Type B pancreatic cell (in vitro differentiated cells): ENCODE measurements at places on chromosomes 6 and 20. TPM values are rescaled to one million over a fixed set of nuclear protein-coding genes. Genes with fewer than 3 reads are reported as not detected.

GRCh38 chr6:105400501-105400900 lies 2.4 kb downstream of the PREP start:
- DNase-seq, result no peak

GRCh38 chr6:75210885-75211739 lies 5.3 kb upstream of the COL12A1 start:
- DNase-seq, result no peak

Gene ETV7
- 1.7 and 3.3 TPM in 2 replicates for total RNA-seq

DNA sequence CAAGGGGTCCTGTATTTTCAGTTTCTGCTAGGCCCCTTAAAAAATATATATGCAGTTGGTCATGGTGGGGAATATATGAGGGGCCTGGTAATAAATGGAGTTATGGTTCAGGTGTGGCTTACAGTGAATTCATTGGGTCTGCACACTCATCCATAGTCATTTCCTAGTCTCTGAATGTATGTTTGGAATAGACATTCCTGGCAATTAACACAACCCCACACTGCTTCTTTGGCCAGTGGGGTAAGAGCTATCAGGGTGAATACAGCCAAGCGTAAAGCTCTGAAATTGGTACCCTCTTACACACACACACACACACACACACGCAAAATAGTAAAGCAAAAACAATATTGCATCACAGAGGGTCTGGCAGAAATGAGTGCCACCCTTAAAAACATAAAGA lies 56.5 kb downstream of the QRSL1 start:
- DNase-seq, result no peak

GRCh38 chr20:19048995-19049501 lies 163.4 kb upstream of the SLC24A3 start:
- no peak for DNase-seq

Gene OR2B6
- not detected in 2 replicates for total RNA-seq
